Inflammatory macrophage treated with lipopolysaccharide for 4 hours (primary cell): ENCODE measurements at places on chromosomes 16 and 17.

DNA sequence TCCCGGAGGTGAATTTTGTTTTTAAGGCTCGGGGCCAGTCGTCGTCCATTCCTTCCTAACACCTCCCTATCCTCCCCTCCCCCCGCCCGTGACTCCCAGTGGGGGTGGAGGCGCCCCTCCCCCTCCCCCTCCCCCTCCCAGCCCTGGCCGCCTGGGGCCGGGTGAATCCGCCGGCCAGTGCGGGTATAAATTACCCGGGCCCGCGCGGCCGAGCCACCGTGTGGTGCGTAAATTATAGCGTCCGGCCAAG is 2.0 kb upstream of the GSE1 start:
- DNase-seq = no peak

- DNase-seq = no peak
These were observed 8.5 kb downstream of the DNAJA3 start for GRCh38 chr16:4433914-4434787.

DNA sequence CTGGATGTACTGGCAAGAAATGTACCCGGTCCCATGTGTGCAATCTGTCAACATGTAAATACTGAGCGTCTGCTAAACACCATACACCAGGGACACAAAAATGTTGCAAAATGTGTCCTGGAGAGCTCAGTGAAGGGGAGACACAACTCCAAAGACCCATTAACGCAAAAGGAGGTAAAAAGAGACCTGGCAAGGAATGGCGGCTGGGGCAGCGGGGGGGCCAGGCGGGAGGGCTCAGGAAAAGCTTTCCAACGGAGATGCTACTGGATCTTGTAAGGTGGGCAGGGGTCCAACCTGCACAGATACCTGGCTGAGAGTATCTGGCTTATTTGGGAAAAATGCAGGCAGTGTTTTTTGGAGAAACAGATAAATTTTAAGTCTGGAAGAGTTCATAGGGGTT is 40.7 kb downstream of the ADCY9 start:
- DNase-seq = no peak

DNA sequence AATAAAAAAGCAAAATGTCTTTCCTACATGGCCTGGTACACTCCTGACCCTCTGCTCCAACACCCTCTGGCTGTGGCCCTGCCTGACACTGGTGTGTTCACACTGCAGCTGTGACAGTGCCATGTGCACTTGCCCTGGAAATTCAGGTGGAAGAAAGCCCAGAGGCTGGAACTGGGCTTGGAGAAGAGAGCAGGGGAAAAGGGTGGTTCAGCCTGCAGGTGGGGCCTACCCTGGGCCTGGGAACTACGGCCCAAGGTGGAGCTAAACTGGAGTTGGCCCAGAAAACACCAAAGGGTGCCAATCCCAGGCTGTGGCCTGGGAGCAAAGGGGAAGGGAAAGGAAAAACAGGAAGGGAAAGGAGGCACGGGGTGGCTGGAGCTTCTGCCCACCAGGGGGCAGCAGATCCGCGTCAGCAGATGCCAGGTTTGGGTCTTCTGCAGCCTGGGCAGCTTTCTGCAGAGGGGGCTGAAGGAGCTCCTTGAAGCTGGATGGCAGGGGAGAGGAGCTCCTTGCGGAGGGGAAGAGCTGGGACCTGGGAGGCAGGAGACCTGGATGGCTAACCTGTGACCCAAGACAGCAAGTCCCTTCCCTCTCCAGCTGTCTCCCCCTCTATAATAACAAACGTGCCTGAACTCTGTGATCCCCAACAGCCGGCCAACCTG is 15.4 kb upstream of the CTCF start:
- DNase-seq = peak; percentile 69

- no peak for DNase-seq
These were observed 20.6 kb upstream of the ADGRG1 start for GRCh38 chr16:57607676-57608461.

GRCh38 chr17:41510251-41511065 is 5.0 kb upstream of the KRT13 start:
- DNase-seq = no peak

- no peak for DNase-seq
These were observed 1.1 kb downstream of the SPSB3 start for GRCh38 chr16:1781254-1781653.

GRCh38 chr17:79977708-79978547 is 57.7 kb downstream of the TBC1D16 start:
- DNase-seq = no peak

- no peak for DNase-seq
These were observed 169.0 kb upstream of the IRX6 start for GRCh38 chr16:55154956-55155355.

GRCh38 chr16:84074721-84075120 is 32.1 kb upstream of the SLC38A8 start:
- DNase-seq = no peak

- DNase-seq = no peak
These were observed 7.0 kb upstream of the MYH8 start for GRCh38 chr17:10428781-10429180.

- peak; percentile 91 for DNase-seq
These were observed 5.8 kb downstream of the TRIM25 start for GRCh38 chr17:56908001-56908542.

- DNase-seq = peak; percentile 25
These were observed 120.2 kb upstream of the RCVRN start for GRCh38 chr17:10025224-10025623.

DNA sequence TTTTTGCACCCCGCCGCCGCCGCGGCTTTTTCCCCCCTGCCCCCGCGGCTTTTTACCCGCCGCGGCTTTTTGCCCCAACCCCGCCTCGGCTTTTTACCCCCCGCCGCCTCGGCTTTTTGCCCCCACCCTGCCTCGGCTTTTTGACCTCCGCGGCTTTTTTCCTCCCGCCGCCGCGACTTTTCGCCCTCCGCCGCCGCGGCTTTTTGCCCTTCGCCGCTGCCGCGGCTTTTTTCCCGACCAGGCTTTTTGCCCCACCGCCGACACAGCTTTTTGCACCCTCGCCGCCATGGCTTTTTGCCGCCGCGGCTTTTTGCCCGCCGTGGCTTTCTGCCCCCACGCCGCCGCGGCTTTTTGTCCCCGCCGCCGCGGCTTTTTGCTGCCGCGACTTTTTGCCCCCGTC is 137.0 kb upstream of the TP53TG3D start:
- DNase-seq = no peak

DNA sequence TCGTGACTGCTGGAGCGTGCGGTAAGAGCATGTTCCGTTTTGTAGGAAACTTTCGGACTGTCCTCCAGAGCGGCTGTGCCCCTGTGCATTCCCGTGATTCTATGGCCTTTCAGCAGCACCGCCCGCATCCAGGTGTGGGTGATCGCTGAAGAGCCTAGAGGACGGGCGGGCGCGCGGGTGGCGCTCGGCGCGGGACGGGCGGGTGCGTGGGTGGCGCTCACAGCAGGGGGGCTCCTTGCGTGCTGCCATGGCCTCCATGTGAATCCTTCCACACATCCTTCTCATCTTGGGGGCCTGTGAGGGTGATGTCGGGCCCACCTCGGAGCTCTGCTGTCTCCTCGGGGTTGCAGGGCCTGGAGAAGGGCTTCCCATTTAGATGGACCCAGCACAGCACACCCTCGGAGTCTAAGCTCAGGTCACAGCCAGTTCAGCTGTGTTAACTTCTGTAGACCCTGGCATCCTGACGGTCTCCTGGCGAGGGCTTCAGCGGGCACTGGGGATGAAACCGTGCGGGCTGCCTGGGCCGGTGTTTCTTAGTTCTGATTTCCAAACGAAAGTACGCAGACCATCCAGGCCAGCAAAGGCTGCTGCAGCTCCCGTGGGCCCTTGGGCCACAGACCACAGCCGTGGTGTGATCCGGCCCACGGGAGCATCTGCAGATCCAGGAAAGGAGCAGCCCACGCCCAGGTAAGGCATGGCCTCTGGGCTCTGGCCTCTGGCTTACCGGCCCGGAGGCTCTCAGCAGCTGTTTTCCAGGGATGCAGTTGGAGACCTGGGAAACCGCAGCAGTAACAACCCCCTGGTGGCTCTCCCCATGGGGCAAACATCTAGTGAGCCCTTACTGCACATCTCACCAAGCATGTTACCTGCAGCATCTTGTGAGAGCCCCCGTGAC is 339.4 kb downstream of the FOXL1 start:
- no peak for DNase-seq

GRCh38 chr16:78993346-78993745 is 607.2 kb downstream of the MAF start:
- no peak for DNase-seq

DNA sequence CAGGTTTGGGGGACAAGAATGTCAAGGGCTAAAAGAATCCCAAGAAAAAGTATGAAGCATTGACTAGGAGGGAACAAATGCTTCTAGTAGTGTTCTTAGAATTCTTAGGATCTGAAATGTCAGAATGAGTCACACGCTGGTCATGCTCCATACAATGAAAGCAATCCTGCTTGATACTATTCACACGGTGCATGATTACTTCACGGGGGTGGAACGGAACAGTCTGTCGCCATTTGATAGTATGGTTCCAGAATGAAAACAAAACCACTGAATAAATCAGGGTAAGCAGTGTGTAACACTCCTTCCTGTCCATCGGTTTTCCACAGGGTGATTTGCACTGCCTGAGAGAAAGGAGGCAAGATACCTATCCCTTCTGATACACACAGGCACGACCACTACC is 22.9 kb upstream of the YWHAE start:
- peak; percentile 81 for DNase-seq

- no peak for DNase-seq
These were observed 5.8 kb upstream of the UTS2R start for GRCh38 chr17:82365606-82366295.

- DNase-seq = no peak
These were observed 5.6 kb downstream of the PER1 start for GRCh38 chr17:8146381-8147140.

DNA sequence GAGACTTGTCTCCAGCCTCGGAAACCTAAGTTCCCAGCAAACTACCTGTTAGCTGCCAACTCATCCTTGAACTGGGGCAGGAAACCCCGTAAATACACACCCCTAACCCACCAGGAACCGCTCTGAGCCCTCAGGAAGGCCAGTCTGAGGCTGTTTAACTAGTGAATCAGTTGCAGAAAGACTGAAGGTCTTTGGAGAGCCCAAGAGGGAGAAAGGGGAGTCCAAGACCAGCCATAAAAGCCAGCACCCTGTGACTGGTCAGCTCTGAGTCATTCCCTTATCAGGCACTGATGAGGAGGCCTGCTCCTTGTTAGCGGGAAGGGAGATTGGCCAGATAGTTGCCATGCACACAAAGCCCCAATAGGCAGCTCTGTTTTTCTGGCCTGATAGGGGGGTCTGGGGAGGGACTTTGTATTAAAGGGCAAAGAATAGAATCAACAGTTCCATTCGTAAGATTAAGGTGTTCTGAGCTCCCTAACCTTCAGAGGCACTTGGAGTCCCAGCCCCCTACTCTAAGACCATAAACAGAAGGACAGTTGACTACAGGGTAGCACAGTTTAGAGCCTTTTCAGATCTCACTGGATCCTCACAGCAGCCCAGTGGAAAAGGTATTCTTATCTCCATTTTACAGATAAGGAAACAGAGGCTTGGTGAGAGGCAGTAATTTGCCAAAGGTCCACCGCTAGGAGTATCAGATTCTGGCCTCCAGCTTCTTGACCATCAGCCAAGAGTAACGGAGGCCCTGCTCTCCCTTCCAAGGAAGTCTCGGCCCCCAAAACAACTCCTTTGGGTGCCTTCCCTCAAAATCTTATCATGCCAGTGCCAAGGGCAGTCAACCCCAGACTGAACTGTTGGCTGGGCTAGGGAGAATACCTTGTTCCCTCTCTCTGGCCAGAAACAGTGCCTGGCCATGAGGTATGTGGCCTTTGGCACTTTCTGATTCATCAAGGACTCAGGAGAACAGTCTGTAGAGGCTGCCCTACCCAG is 2.2 kb upstream of the KRT19 start:
- no peak for DNase-seq

DNA sequence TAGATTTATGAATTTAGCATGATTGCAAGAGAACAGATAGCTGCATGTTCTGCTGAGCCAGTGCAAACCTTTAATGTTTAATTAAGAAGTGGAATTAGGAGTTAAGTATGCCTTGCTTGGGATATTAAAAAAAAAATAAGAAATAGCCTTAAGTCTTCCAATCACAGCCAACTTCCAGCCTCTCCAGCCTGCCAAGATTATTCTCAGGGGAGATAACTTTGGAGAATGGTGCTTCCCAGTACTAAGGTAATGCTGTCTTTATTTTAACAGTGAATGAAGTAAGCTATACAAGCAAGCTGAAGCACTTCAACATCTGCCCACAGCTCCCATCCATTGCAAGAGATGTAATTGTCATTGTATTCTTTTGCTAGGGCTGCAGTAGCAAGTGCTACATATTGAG is 389.5 kb upstream of the ASIC2 start:
- DNase-seq = no peak

GRCh38 chr17:50834429-50835300 is 721 bp upstream of the WFIKKN2 start:
- DNase-seq = no peak

DNA sequence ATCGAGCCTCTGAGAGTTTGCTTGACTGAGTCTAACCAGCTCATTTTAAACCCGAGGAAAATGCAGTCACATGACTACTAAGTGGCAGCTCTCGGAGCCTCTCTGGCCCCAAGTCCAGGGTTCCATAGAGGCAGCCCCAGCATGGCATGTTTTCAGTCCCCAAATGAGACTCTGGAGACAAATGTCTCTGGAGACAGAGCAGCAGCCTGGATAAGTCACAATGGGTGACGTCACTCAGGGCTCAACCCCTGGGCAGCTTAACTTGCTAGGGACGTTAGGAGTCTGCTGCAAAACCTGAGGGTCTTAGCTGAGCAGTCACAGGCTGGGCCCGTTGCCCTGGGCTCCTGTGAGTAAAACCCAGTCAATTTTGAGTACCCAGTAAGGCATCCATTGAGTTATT is 6.9 kb upstream of the STH start:
- no peak for DNase-seq

GRCh38 chr16:71273384-71273783 is 15.8 kb downstream of the CMTR2 start:
- no peak for DNase-seq

DNA sequence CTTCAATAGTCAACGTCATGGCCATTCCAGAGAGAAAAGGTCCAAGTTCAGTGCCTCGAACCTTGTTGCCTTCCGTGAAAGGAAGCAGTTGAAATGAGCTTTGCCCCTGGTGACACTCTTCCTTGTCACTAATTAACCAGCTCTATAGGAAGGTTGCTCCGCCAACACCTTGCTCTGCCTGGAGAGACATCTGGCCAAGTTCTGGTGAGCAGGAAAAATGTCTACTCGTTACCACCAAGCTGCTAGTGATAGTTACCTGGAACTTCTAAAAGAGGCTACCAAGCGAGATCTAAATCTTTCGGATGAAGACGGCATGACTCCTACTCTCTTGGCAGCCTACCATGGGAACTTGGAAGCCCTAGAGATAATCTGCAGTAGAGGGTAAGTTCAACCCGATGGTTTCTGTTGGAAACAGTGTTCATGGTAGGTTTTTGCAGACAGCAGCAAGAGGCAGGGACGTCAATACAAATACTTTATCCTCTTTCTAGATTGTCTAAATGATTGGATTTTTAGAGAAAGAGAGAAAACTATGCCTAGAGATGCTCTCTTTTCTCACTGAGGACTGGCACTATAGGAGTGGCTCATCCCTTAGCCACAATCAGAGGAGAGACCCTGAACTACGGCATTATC is at the start of gene ANKS4B:
ANKS4B (plus strand) TSS at position 179 of the 630 bp plus-strand sequence; CDS start at position 218, 39 bp downstream.
- no peak for DNase-seq

GRCh38 chr17:48551214-48551555 is 6.3 kb upstream of the HOXB2 start:
- no peak for DNase-seq

GRCh38 chr16:29898804-29899515 is 390 bp downstream of the SEZ6L2 start:
- no peak for DNase-seq
